ENCODE measurements at places on chromosomes 2 and 18.

DNA sequence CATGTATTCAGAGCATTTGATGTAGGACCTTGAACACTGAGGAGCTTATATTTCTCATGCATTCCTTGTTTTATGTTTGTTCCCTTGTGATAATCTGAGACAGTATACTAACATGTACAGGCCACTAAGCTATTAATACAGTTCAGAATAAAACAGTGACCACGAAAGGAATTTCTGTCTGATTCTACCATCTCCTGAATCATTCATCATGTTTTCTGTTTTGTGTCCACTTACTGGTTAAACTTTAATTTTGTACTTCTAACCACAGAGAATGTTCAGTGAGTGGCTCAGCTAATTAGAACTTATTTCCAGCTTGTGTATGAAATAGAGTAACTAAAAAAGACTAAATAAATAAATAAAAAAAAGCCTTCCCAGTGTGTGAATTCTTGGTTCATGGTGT lies 110.4 kb downstream of the LRP1B start:
- DNase-seq: no peak

DNA sequence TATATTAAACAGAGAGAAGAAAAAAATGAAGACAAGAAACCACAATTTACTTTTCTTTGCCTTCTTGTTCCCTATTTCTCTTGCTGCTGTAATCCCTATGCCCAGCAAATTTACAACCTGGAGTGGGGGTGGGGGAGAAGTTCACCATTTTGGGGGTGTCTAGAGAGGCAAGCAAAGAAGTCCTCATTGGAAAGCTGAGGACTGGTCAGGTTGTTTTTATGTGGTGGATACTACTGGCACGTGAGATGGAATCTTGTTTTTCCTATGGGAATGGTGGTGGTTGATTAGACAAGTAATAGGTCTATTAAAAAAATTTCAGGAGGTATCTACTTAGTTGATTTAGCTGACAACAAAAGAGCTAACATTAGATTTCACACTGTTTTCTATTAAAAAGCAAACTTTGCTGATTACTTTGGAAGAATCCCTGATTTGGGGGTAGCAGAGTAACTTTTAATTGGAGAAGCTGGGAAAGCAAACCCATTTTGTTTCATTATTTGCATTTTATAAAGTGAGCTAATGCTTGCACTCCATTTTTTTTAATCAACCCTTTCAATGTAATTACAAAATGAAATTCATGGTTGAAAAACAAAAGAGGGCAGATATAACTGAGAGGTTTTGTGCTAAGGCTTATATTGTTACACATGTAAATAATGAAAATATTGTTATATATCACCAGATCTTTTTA lies 6.0 kb downstream of the POU3F3 start:
- DNase-seq: no peak

DNA sequence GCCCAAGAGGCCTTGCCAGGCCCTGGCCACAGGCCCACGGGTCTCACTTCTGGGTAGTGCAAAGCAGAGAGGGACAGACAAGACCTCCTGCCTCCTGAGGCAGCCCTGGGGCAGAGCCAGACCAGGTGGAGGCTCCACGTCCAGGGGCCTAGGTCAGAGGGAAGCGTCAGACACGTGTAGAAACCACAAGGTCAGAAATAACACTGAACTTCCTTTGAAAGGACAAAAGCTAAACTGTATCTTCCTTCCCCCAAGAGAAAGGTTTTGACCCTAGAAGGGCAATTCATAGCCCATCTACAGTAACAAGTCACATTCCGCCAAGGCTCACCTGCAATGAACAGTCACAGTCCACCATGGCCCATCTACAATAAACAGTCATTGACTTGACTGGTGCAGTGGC lies 17.9 kb downstream of the SDC1 start:
- DNase-seq: no peak

DNA sequence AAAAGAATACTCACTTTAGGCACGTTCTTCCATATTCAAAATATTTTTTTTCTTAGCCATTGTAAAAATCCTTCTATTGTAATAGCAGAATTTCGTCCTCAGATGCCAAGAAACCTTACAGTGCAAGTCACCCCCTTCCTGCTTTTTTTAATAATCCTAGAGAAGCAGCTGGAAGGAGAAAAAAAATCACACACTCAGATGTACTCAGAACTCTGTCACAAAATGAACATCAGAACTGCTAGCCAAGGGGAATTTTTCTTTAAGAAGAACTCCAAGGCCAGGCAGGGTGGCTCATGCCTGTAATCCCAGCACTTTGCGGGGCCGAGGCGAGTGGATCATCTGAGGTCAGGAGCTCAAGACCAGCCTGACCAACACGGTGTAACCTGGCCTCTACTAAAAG lies 127.3 kb upstream of the SPATS2L start:
- DNase-seq: no peak

DNA sequence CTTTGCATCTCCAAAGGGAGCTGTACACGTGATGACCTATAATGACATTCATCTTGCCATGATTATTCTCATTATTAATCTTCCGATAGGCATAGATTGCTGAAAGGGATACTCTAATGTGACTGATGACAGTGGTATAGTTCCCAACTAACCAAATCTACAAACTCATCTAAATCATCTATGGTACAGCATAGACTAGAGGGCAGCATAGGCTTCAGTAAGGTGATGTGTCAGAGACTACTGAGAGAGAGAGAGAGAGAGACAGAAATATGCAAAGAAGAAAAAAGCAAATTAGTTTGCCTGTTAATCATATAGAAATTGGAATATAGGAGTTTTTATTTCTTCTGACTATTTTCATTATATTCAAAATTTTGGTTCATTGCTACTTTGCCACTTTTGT lies 89.3 kb downstream of the CSRNP3 start:
- no peak for DNase-seq

- DNase-seq: no peak
Observed at GRCh38 chr2:142791335-142791734, 86.1 kb upstream of the KYNU start.

DNA sequence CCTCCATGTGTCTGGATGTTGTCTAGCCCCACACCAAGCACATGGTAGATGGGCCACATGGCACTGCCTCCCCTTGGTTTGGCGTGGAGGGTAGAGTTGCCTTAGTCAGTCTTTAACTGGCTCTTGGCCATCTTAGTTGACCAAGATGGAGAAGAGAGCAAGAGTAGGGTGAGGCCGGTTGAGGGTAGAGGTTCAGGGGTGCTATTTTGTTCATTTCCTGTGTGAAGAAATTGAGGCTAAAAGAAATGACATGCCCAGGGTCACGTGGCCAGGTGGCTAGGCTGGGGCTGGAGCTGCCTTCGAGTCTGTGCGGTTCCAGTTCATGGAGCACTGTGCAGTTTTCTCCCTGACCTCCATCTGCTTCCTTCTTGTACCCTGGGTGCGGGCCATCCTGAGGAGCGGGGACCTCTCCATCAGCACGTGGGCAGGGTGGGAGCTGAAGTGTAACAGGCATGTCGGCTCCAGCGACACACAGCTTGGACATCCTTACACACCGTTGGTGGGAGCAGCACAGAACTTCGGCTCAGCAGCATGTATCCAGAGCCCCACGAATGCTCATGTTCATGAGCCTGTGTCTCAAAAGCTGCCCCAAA lies 213.2 kb downstream of the GBX2 start:
- DNase-seq: no peak

- DNase-seq: no peak
Observed at GRCh38 chr2:75162897-75163296, 36.4 kb downstream of the TACR1 start.

GRCh38 chr2:196242131-196242620 lies 70.8 kb upstream of the STK17B start:
- DNase-seq: no peak

- DNase-seq: no peak
Observed at GRCh38 chr2:31219131-31219969, 2.0 kb upstream of the CAPN14 start.

- no peak for DNase-seq
Observed at GRCh38 chr2:26884486-26884885, 36.6 kb downstream of the DPYSL5 start.

DNA sequence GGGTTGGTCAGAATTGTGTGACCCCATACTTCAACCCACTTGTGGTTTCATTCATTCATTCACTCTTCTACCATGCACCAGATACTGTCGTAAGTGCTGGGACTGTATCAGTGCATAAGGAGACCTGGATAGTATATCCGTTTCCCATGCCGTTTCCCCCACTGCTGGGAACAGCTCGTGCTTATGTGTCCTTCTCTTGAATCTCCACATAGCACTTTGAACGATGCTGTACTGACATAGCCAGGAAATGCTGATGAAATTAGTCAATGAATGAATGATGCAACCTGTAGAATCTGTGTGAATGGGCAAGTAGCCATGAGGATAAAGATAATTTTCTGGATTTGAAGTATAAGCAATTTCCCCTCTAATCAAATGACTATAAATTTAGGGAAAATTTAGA lies 276.1 kb downstream of the BCL2 start:
- DNase-seq: no peak

DNA sequence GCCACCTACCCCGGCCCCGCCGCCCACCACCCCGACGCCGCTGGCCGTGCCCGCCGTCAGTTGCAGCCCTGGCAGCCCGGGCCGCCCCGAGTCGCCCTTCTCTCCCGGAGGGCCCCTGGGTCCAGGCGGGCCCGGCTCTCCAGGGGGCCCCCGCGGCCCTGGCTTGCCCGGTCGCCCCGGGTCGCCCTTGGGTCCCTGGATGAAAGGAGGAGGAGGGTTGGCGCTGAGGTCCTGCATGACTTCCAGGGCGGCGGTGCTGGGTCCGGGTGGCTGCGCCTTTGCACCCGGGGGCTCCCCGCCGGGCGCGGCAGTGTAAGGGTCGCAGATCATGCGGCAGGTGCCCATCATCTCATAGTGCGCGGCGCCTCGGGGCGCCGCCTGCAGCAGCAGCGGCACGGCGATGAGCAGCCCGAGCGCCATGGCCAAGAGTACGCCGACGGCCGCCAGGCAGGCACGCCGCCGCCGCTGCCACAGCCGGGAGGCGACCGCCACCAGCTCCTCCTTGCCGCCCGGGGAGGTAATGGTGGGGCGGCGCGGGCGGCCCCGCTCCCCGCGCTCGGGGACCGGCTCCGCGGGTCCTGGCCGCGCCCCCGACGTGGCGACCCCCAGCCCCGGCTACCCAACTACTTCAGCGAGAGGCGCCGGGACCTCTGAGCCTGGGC lies 570 bp downstream of the C1QL2 start:
- no peak for DNase-seq

DNA sequence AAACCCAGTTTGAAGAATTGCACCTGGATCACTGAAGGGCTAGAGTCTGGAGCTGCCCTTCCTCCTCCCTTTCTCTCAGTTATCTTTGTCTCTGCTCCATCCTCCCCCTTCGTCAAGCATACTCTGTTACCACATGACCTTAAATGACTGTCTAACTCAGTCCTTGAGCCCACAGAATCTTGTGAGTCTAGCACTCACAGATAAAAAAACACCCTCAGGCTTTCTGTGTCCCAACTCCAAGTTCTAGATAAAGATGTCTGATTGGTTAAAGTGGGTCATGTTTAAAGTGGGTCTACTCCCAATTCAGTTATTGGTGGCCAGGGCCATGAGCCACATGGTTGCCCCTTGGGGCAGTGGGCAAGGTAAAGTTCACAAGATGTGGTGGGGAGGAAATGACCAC lies 53.5 kb upstream of the CYP1B1 start:
- DNase-seq: no peak

DNA sequence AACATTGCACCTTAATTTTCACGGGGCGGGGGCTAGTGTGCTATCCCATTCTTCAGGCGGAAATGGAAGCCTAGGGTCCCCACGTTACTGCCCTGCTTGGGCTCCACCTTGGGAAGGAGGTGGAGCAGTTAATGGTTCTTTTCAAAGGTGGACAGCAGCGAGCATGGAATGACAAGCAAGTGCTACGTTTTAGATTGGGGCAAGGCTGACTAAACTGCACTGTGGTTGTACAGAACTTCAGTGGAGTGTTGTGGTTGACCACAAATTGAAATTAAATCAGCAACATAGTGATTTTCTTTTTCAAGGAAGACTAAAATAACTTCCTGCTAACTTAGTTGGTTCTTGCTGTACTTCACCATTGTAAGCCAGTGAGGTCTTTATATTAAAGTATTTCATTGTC lies 47.0 kb downstream of the CHRNA1 start:
- no peak for DNase-seq

- DNase-seq: no peak
Observed at GRCh38 chr2:8139668-8140200, 542.1 kb upstream of the ID2 start.

DNA sequence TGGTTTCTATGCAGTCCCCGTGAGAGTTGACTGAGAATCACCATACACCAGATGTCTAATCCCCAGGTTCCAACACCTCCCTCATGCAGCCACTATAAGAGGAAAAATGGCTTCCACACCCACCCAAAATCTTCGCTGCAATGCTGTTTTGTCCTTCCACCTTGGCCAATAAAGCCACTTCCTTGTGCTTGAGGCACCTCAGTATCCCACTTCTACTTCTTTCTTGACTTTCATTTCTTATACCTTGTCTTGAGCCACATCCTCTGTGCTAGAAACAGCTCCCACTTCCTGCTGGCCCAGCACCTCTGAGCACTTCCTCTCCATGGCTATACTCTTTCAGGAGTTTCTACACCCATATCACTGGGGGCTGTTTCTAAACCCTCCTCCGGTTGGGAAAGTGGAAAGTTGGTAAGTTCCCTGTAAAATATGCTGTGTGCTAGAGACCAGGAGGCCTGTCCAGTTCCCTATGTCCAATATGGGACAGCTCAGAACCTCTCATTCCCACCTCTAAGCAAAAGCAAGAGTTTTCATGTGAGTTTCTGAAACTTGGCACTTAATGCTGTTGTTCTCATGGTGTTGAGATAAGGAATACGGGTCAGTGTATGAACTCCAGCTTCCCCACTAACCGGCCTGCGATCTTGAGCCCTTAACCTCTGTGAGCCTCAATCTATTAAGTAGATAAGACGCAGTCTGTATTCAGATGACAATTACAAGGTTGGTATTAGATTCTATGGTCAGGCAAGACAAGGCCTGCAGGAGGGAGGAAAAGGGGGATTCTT lies 209.1 kb upstream of the ID2 start:
- no peak for DNase-seq

GRCh38 chr18:58842978-58843687 lies 21.5 kb upstream of the ZNF532 start:
- DNase-seq: no peak

- no peak for DNase-seq
Observed at GRCh38 chr2:99861376-99861760, 281.0 kb downstream of the AFF3 start.

- DNase-seq: no peak
Observed at GRCh38 chr2:192414794-192415193, 220.1 kb upstream of the TMEFF2 start.

DNA sequence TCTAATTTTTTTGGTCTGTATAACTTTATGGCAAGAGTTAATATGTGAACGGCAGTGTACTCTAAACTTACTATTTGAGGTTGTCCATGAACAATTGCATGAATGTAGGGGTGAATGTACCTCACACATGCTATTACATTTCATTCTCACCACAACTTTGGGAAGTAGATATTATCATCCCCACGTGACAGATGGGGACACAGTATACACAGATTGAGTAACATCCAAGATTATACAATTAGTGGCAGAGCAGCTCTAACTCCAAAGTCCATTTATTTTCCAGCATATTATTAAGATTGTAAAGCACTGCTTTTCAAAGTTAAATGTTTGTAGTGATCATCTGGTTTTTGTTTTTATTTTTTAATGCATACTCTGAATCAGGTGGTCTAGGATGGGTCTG lies 622.1 kb upstream of the ZEB2 start:
- no peak for DNase-seq

Data from stimulated activated CD4-positive, alpha-beta T cell treated with anti-CD3 and anti-CD28 coated beads, TNF-alpha, amount 100 ng/mL, for 1 hour (primary cell).